ENCODE measurements at places on chromosomes 6 and 20. TPM values are rescaled to one million over a fixed set of nuclear protein-coding genes. Genes with fewer than 3 reads are reported as not detected.

The FANCE gene
- total RNA-seq: 14.4 TPM

The MYT1 gene
- total RNA-seq: not detected

The MTFR2 gene
- total RNA-seq: 0.85 TPM

The MYL9 gene
- 19.7 TPM for total RNA-seq

The ERMARD gene
- 15.5 TPM for total RNA-seq

The SPATS1 gene
- not detected for total RNA-seq

The CTCFL gene
- not detected for total RNA-seq

The CAGE1 gene
- under 0.01 TPM for total RNA-seq

The USP49 gene
- 1.3 TPM for total RNA-seq

The SGK2 gene
- total RNA-seq: 0.28 TPM

The AVP gene
- total RNA-seq: not detected

The TBXT gene
- total RNA-seq: not detected

The RBM38 gene
- total RNA-seq: 8.2 TPM

The BCAS1 gene
- 0.19 TPM for total RNA-seq

The TULP1 gene
- total RNA-seq: not detected

The CYP39A1 gene
- total RNA-seq: under 0.01 TPM

Data from regular cardiac myocyte (primary cell).